ENCODE measurements at places on chromosomes 2 and 18.

DNA sequence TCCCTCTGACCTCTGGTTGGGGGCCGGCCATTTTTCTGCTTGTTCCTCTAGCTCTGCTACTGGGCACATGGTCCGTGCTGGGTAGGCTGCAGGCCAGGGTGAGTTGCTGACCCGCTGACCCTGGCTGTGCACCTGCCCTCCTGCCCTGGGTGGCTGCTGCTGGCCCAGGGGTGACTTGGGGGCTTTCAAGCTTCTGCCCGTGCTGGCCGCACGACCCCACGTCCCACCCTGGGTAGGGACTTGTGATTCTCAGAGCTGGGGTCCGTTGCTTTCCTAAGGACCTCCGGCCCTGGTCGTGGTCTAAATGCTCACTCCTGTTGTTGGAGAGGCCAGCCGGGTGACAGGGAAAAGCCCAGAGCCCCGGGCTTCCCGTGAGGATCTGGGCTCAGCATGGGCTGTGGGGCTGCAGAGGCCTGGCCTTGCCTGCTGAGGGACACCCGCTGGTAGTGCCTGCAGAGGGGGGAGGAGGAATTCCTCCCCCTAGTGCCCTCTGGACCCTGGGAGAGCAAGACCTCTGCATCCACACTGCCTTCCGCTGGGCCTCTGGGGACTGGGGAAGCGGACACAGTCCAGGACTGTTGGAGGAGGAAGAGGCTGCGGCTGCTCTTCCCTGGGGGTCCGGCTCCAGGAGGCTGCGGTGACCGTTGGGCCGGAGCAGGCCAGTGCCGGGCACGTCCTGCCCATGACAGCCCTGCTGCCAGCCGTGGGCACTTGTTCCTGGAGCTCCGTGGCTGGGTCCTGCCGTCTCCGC lies 6.3 kb upstream of the GAL3ST2 start:
- DNase-seq, result no peak

DNA sequence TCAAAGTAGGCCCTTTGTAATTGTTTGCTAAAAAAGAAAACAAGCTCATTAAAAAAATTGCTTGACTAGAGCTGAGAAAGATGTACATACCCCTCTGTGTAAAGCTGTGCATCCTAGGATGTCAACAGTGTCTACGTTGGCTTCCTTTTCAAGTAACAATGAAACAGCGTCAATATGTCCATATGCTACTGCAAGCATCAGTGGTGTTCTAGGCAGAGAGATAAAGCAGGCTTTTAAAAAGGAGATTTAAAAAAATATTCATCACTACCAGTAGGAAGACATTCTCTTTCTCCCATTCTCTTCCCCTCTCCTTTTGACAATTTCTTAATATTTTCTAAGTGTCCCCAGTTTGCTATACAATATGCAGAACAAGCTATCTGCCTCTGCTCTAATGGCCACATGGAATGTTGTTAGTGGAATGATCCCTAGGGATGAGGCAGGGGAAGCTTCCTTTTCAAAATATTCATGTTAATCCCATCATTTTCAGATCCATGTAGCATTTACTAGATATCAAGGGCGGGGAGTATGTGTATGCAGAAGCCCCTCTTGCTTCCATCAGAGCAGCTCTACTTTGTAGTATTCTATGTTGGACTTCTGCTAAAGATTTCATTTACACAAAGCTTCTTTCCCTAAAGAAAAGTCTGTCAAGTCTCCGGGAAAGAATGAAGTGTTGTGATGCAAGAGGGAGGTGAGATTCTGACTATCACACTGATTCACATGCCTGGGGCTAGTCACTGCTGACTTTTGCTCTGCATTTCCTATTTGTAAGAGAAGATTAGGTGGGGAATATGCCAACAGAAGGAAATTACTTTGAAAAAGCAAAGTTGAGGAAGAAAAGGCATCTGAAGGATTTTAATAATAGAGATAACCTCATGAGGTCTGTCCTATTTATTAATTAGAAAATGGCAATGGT lies 81.5 kb upstream of the PGAP1 start:
- DNase-seq, result no peak

DNA sequence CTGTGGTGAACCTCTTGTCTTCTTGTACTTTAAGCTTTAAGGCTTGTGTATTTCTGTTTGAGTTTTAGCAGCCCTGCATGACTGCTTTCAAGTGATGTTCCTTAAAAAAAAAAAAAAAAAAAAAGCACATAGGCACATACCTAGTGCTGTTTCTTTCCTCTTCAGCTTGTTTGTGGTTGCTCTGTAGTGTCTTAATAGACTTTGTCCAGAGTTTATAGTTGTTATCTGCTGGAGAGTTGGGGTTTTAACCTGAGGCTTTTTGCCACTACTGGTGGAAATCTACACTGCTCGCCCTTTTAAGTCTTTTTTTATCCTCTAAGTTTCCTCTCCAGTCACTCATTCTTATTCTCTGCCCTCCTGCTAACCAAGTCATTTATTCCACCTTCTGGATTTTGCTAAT lies 34.5 kb downstream of the AGFG1 start:
- DNase-seq, result no peak

GRCh38 chr18:55079481-55080355 lies 120.5 kb upstream of the CCDC68 start:
- DNase-seq, result no peak

GRCh38 chr2:112682101-112682500 lies 36.4 kb downstream of the SLC20A1 start:
- DNase-seq, result no peak

DNA sequence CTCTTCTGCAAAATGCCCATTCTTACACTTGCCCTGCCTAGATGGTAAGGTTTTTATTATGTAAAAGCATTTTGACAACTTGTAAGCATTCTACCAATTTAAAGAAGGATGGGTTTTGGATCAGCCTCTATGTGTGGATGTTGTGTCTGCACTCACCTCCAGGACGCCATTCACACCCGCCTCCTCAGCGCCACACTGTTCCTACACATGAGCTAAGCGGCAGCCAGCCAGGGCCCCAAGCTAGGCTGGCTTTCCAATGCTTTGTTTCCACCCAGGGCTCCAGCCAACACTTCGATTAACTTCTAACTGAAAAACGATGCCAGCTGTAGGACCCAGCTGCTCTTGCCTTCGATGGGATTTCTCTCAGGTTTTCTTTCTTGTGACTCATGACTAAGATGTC lies 73.3 kb upstream of the FZD7 start:
- DNase-seq, result no peak

DNA sequence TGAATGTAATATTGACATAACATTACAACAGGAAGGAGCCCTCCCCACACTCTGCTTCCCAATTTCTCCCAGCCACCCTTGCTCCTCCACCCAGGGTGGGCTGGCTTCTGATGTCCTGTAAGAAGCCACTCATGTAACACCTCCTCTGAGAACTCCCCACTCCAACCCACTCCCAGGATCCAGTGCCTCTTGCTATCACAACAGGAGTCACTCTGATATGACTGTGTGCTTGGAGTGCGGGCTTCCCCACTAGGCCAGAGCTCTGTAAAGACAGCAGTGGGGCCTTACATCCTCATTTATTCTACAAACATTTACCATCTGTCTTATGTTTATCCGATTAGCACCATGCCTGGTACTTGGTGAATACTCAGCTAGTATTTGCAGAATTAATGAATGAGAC lies 65.1 kb downstream of the PTGR3 start:
- DNase-seq, result no peak

GRCh38 chr18:6776188-6776587 lies 46.7 kb downstream of the ARHGAP28 start:
- no peak for DNase-seq

DNA sequence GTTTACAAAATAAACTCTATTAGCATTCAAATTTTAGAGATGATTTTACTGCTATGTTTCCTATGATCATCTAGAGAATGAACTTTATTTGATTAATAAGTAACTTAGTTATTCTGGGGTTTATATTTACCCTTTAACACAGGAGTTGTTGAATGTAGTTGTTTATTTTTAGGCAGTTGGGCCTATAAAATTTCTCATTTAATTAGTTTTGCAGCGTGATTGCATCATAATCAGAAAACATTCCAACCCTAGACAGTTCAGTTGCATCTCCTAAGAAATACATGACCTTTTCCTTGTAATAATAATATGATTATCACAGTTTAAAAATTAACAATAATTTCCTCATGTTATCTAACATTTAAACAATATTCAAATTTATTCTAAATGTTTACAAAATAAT lies 224.7 kb upstream of the CDH7 start:
- DNase-seq, result no peak

DNA sequence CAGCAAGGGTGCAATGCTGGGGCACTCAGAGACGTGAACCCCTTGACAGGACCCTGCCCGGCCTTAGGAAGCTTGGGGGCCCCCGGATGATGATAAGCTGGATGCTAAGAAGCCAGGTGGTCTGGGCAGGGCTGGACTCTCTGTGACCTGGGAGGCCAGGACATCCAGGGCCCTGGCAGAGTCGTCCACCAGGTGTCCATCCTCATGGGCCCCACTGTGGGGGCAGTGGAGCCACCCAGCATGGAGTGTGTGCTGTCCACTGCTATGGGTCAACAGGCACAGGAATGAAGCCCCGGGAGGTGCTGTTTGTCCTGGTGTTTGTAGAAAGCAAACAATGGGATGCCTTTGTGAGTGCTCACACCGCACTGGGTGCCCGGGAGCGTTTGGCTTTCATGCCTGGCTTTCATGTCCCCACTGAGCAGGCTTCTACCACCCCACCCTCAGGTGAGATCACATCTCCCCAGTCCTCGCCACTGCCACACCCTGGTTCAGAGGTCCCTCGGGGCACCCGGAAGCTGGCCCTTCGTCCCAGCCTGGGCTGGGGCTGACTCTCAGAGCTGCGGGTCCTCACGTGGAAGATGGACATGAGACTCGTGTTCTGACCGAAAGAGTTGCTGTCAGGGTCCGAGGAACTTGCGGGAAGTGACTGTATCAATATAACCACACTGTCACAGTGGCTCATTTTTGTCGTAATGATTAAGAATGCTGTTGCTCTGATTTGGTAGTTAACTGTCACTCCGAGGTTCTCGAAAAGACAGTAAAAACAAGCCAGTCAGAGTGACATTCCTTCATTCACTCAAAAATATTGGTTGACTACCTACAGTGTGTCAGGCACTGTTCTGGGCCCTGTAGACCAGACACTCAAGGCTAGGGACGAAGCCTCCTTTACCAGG lies 53.3 kb downstream of the INHBB start:
- DNase-seq, result no peak

- DNase-seq, result no peak
Observed at GRCh38 chr2:197852108-197852507, 47.7 kb downstream of the PLCL1 start.

GRCh38 chr2:218387369-218388194 lies 5.5 kb downstream of the SLC11A1 start:
- DNase-seq, result no peak

DNA sequence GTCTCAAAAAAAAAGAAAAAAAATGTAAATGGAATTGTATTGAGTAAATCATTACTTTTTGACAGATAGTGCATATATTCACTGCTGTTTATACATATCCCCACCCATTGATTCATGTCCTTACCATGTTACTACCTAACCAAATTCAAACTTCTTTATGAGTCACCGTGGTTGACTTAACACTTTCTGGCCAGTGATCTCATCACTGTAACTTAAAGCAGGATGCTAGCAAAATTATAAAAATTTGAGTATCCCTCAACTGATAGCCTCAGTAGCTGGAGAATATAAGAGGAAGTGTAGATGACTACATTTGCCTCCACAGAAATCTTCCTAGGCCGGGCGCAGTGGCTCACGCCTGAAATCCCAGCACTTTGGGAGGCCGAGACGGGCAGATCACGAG lies 13.4 kb downstream of the CNOT9 start:
- no peak for DNase-seq

DNA sequence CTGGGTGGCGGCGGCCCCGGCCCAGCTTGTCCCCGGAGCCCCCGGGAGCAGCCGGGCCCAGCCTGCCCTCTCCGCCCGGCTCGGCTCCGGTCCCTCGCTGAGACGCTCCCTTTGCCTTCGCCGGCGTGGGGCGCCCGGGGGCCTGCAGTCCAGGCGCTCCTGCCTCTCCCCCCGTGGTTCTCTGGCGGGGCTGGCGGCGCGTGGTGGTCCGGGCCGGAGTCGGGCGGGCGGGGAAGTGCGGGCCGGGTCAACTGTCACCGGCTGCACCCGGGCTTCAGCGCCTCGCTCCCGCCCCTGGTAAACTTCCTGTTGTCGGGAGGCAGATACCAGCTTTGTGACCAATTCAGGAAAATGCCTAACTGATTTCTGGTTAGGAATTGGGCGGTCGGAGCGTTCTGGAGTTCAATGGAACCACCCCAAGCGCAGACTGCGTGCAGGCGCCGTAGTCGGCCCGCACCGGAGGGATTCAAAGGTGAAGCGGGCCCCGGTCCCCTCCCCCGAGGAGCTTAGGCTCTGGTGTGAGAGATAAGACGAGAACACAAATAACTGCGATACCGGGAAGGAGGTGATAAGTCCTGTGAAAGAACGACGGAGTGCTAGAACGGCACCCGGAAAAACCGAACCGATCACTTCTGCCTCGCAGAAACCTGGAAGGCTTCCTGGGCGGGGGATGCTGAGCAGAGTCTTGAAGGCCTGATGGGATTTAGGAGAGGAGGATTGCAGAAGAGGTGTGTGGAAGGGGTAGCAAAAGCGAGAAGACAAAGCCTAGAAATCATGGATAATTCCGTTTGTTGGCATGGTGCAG lies 891 bp downstream of the CAB39 start:
- peak; percentile 34 for DNase-seq
